ENCODE measurements at places on chromosomes 12 and 14.
A peak's percentile ranks its signal among the peaks of the same experiment; 100 is the strongest.

- H3K27me3 ChIP-seq, result no peaks in the 10 kb centered on the region
- no peak overlapping the region for H3K27ac ChIP-seq
- H3K4me3 ChIP-seq, result no peak overlapping the region
- 0 out of 2 replicates have a peak, but pooled peaks cover 6% of the 10 kb centered on the region for H3K4me1 ChIP-seq
- H3K36me3 ChIP-seq, result no peaks in the 10 kb centered on the region
Observed at GRCh38 chr12:87728931-87729593, 300.1 kb downstream of the C12orf50 start.

GRCh38 chr14:48398675-48399282 is 723.4 kb upstream of the MDGA2 start:
- no peaks in the 10 kb centered on the region for H3K36me3 ChIP-seq
- 0 out of 2 replicates have a peak, but pooled peaks cover 18% of the 10 kb centered on the region for H3K4me1 ChIP-seq
- peak; percentile 88 for DNase-seq
- no peak overlapping the region for H3K4me3 ChIP-seq
- no peaks in the 10 kb centered on the region for H3K27me3 ChIP-seq

GRCh38 chr12:66164349-66164821 is 5.4 kb downstream of the TMBIM4 start:
- no peak overlapping the region for H3K27ac ChIP-seq
- H3K4me1 ChIP-seq, result no peaks in the 10 kb centered on the region
- no peaks in the 10 kb centered on the region for H3K36me3 ChIP-seq
- no peak for DNase-seq

DNA sequence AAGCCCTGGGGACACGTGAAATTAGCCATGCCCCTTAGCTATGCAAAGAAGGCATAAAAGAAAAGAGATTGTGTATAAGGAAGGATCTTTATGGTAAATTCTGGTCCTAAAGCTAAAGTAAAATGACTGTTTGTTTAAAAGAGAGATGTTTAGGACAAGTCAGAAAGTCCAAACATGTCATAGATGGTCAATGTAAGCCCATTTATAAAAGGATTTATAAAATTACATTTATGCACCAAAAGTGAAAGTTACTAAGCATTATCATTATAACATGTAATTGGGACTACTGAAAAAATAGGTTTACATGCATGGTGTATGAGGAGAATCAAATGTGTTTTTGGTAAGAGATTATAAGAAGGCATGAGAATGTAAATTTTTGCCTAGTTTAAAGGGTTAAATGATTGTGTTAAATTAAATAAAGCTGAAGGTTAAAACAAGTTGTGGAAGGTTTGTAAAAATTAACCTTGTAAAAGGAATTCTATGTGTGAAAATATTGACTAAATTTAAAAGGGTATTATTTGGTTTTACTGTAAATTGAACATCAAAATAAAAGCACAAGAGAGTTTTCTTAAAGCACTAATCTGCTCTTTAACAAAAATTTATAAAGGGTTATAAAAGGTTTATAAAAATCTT is 50.4 kb upstream of the TSPAN8 start:
- peaks cover 17% of the 10 kb centered on the region for H3K36me3 ChIP-seq
- no peak overlapping the region for H3K4me3 ChIP-seq
- peak; percentile 55 for DNase-seq
- H3K27ac ChIP-seq, result no peak overlapping the region
- H3K4me1 ChIP-seq, result no peaks in the 10 kb centered on the region

DNA sequence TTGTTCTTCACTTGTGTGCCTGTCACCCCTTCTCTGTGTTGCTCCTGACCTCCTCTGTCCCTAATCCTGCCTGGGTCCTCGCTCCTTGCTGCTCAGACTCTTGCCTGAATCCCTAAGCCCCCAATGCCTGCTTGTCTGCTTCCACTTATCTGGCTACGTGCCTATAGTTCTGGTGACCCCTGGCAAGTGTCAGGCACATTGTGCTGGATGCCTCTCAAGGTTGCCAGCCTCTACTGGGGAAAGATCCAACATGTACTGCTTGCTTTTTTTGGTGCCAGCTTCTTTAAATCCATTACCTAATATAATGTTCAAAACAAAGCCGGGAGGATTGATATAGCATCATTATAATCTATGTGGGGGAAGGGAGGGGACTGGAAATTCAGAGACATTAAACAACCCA is 448.0 kb upstream of the CCDC196 start:
- H3K36me3 ChIP-seq, result peaks cover under 1% of the 10 kb centered on the region
- no peak overlapping the region for H3K27ac ChIP-seq
- no peak overlapping the region for H3K4me3 ChIP-seq

GRCh38 chr12:120961604-120962531 is 16.5 kb upstream of the HNF1A start:
- H3K4me3 ChIP-seq, result no peak overlapping the region
- H3K4me1 ChIP-seq, result no peaks in the 10 kb centered on the region
- DNase-seq, result peak; percentile 61
- H3K27ac ChIP-seq, result no peak overlapping the region
- no peaks in the 10 kb centered on the region for H3K27me3 ChIP-seq

- H3K27me3 ChIP-seq, result no peaks in the 10 kb centered on the region
- no peaks in the 10 kb centered on the region for H3K36me3 ChIP-seq
- no peaks in the 10 kb centered on the region for H3K4me1 ChIP-seq
- no peak overlapping the region for H3K4me3 ChIP-seq
- peak; percentile 2 for DNase-seq
- H3K27ac ChIP-seq, result no peak overlapping the region
Observed at GRCh38 chr12:92244036-92244435, 98.4 kb upstream of the BTG1 start.
